ENCODE measurements at places on chromosomes 16 and 17.

DNA sequence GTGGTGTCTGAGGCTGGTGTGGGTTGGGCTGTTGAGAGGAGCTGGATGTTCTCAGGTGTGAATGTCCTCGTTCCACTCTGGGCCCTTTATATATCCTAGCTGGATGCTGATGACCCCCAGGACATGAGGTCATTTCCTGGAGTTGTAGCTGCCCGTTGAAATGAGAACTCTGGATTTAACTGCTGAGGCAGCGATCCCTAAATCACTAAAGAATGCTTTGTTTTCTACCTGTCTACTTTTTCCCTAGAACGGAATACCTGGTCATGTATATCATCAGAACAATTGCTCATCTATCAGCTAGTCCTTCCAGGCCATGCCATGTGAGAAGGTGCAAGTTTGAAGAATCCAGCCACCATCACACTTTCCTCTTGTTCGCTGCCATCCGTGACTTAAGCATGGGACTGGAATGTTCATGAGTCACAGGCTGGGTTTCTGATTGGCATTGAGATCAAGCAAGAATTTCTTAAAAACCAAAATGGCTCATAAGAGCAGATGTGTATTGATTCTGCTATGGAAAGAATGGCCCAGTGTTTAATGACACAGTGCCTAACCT is at the start of gene KRTAP2-3:
TSS of gene KRTAP2-3 (minus strand) at position 63 of the 553 bp plus-strand sequence. CDS start 64 bp downstream, outside the sequence.
- peak; percentile 87 for DNase-seq

DNA sequence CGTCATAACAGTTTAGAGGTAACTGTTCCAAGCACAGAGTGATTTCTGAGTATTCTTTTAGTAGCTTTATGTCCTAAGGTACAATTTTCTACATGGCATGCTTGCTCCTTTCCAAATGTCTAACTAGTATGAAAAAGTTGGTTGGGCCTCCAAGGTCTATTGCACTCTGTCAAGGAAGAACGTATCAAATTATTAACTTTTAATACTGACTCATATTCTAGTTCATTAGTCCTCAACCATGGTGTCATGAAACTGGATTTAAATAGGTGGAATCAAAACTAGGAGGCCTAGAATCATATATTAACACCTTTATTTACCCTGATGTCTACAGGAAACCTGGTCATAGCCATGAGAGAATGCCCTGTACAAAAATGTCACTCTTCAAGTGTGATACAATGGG is 61.4 kb downstream of the STH start:
- no peak for DNase-seq

GRCh38 chr17:36048066-36048465 is 16.0 kb upstream of the CCL18 start:
- no peak for DNase-seq

- DNase-seq = peak; percentile 26
These were observed 26.0 kb downstream of the NME3 start for GRCh38 chr16:1745181-1745899.

DNA sequence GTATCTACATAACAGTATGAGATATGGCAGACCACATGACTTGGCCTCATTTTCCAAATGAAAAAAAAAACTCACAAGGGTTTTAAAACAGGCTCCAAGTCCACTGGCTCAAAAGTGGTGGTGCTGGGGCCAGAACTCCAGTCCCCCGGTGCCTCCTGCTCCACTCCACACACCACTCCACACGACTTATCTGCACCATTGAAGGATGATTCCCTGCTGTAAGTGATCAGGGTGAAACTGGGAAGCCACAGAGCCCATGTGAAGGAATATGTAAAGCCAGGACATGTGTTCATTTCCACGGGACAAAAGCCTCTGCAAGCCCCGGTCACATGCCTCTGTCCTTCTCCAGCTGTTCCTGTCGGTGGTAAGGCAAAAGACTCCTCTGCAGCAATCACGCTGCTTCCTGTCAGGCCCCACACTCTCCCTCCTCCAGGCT is 97.2 kb downstream of the ZNF18 start:
- DNase-seq = no peak

- DNase-seq = no peak
These were observed 787 bp downstream of the CDH11 start for GRCh38 chr16:65120831-65121721.

- no peak for DNase-seq
These were observed 113.4 kb upstream of the SEC14L1 start for GRCh38 chr17:77027271-77027889.
